ENCODE measurements at places on chromosomes 13 and 19.

- no peak for DNase-seq
Measured at GRCh38 chr13:37960427-37960826, 90.9 kb upstream of the TRPC4 start.

DNA sequence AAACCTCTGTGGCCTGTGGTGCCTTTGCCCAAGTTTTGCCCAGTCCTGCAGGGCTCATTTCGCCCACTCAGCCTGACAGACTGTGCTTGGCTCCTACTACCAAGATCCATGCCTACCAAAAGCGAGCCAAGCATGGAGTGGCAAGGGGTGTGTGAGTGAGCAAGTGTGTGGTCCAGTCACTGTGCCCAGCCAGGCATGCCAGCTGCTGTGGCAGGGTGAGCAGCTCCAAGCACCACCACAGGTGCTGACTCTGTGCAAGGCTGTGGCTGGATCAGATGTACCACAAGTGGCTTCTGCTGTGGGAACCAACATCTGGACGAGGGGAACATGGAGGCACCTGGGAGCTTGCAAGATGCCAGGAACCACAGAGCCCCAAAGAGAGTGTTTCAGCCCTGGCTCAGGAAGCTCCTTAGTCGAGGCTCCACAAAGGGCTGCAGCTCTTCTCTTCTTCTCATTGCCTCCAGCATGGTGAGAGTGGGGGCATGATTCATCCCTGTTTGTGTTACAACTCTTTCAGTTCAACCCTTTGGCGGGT lies 1564.2 kb upstream of the MIR17HG start:
- DNase-seq = no peak

DNA sequence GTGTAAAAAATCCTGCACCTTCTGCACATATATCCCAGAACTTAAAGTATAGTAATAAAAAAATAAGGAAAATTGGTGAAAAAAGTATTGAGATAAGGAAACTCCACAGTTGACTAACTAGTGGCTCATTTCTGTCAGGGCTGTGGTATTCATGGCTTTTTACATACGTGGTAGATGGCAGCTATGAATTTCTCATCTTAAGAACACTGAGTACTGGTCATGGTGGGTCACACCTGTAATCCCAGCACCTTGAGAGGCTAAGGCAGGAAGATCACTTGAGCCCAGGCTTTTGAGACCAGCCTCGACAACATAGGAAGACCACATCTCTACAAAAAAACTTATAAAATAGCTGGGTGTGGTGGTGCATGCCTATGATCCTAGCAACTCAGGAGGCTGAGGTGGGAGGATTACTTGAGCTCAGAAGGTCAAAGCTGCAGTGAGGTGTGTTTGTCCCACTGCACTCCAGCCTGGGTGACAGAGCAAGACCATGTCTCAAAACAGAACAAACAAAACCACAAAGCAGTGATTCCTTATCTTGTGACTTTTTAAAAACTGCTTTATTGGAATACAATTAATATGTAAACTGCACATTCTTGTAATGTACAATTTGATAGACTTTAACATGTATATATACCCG lies 16.8 kb downstream of the SLAIN1 start:
- DNase-seq = no peak

DNA sequence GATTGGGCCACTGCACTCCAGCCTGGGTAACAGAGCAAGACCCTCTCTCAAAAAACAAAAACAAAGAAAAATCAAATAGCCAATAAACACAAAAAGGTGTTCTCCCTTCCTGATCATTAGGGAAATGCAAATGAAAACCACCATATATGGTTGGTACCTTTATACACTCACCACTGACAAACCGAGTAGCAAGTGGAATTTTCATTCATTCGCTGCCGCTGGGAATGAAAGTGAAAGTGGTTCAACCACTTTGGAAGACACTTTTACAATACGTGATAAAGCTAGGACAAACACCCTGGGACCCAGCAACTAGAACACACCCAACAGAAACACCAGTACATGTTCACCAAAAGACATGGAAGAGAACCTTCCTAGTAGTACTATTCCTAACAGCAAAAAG lies 21.0 kb downstream of the GRIK5 start:
- DNase-seq = no peak

DNA sequence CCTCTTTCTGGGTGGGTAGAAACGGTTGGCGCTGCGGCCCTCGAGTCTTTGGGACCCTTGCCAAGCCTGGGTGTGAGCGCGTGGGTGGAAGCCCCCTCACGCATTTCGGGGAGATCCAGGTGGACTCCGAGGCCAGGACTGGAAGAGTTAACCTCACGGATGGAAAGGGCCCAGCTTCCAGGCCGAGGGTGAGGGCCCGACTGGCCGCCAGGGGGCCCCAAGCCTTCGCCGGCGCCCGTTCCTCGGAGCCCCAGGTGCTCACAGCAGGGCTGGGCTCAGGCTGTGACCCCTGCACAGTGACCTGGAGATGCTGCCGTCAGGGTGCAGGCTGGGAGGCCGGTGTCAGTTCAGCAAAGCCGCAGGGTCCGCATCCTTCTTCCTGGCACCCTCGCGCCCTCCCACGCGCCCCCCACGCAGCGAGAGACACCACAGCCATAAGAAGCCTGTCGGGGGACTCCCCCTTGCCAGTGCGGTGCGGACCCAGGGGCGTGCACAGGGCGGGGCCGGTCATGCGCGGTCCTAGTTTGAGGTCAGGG lies 34.2 kb upstream of the TMEM255B start:
- no peak for DNase-seq

DNA sequence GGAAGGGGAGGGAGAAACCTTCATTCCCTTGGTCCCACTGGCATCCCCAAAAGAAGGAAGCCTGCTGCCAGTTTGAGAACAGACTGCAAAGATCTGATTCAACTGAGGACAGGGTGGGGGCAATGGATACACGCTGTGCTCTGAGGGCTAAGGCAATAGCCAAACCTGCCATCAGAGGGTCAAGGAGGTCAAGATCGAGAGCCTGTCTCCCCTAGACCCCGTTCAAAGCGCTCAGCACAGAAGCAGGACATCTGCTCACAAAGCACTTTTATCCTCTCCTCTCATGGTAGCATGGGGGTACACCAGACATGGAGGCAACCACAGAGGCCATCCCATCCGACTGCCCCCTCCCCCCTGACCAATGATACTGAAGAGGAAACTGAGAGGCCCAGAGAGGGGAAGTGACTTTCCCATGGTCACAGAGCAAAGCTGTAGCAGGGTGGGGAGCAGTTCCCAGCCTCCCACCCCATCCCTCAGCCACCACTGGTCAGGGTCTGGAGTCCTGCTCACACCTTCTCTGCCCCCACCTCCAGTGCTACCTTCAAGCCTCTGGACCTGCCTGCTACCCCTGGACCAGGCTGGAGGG lies 11.1 kb downstream of the POU2F2 start:
- DNase-seq = no peak

- no peak for DNase-seq
Measured at GRCh38 chr19:52917531-52917930, 5.7 kb downstream of the ZNF888 start.

- DNase-seq = no peak
Measured at GRCh38 chr19:45296355-45296754, 26.3 kb downstream of the CKM start.

GRCh38 chr13:20953245-20953931 lies 50.8 kb upstream of the XPO4 start:
- DNase-seq = no peak

DNA sequence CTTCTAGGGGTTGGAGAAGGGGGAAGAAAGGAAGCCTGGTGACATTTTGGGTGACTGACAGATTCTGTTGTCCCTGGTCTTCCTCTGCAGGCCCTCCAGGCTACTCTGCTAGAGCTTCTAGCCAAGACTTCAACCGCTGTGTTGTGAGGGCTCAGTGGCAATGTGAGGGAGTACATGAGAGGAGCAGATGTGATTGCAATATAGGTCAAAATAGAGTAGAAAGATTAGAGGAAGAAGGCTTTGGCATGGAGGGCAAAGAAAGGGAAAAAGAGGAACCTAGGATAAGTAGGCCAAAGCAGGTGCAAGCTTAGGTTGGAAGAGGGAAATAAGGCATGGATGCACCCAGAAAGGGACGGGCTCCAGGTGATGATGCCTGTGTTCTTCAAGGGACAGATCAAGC lies 216.9 kb downstream of the RGCC start:
- DNase-seq = no peak

GRCh38 chr13:41054919-41055619 lies 6.2 kb upstream of the WBP4 start:
- DNase-seq = no peak

- no peak for DNase-seq
Measured at GRCh38 chr19:14770944-14771839, 7.2 kb downstream of the ADGRE2 start.

- DNase-seq = no peak
Measured at GRCh38 chr19:48874303-48875135, 2.3 kb downstream of the PPP1R15A start.

GRCh38 chr19:53853707-53854106 lies 14.0 kb upstream of the MYADM start:
- DNase-seq = no peak

DNA sequence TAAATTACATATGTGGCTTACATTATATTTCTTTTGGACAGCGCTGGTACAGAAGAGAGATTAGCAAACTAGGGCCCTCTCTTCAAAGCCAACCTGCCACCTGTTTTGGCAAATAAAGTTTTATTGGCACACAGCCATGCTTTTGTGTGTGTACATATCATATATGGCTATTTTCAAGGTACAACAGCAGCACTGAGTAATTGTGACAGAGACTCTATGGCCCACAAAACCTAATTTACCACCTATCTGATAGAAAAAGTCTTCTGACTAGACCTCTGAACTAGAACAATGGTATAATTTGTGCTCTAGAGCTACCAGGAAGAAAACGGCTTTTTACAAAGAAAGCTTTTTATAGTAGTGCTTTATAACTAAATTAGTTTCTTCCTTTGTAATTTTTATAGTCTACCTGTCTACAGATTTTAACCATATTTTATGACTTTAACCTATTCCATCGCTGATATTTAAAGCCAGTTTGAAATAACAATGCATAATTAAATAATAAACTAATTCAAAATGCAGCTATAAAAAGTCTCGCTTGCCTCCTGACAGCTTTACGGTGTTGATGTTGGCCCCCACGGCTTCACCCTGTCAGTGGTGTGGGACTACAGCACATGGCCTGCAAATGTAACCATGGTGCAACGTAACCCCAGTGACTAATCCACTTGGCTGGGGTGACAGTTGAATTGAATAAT lies 17.7 kb upstream of the DPY19L3 start:
- DNase-seq = no peak

- no peak for DNase-seq
Measured at GRCh38 chr13:77002590-77003190, 10.8 kb downstream of the CLN5 start.
